Stimulated activated CD4-positive, alpha-beta T cell treated with anti-CD3 and anti-CD28 coated beads, Interleukin-1b, Interleukin-23, amount 100 ng/mL, for 1 hour (primary cell): ENCODE measurements at places on chromosomes 16 and 17.

DNA sequence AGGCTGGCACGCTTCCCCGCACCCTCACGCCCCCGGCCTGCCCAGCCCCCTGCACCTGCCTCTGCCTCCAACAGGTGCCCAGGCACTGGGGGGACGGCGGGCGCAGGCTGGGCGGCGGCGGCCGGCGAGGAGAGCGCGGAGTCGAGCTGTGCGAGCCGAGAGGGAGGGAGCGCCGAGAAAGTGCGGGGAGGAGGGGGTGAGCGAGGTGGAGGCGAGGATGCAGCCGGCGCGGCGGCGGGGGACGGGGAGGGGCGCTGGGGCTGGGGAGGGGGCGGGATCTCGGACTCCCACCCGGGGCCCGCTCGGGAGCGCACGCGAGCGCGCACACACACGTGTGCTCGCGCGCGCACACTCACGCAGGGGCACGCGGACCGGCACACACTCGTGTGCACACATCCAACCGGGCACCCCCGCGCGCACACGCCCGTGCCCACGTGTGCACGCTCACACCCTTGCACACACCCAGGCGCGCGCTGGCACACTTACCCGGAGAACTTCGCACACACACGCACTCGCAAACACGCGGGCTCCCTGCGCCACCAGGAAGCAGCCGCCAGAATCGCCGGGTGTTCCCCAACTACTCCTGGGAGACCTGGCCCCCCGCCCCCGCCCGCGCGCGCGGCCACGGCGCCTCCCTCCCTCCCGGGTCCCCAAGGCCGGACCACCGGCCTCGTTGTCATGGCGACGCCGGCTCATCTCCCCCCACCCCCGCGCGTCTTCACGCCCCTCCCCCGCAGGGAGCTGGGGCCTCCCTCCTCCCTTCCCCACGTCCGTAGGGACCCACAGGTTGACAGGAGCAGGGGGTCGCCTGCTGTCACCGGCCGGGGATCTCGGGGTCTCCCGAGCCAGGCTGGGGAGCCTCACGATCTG lies at the start of gene DOC2A:
Gene DOC2A, minus strand, starts transcription at position 184 of the 870 bp plus-strand sequence. CDS start 805 bp downstream, outside the sequence.
- no peak for DNase-seq

GRCh38 chr16:3459401-3460090 lies 16.1 kb downstream of the NAA60 start:
- DNase-seq = no peak

GRCh38 chr16:62805221-62805857 lies 769.1 kb upstream of the CDH8 start:
- no peak for DNase-seq

DNA sequence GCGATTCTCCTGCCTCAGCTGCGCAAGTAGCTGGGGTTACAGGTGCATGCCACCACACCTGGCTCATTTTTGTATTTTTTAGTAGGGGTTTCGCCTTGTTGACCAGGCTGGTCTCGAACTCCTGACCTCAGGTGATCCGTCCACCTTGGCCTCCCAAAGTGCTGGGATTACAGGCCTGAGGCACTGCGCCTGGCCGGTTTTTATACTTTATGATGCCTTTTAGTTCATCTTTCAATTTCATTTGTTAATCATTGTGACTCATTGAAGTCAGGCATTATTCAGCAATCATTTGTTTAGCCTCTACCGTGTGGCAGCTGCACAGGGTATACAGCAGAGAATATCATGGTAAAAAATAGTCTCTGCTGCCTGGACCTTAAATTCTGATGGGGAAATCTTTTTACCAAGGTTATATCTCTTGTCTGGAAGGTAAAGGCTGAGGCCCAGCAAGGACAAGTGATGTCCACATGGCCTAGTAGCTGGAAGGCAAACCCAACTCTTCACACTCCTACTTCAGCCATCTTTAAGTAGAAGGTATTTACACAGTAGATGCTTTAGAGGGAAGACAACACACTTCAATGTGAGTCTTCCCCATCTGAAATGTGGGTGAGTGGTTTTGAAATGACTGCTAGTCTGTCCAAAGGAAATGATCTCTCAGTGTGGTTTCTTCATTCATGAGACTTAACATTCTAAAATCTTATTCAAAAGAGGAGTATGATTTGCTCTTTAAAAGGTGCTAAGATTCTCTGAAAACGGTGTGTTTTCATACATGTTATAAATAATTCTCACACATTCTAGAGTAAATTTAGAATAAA lies 2.4 kb downstream of the PRPSAP2 start:
- no peak for DNase-seq

GRCh38 chr17:48927978-48928745 lies 16.5 kb downstream of the SNF8 start:
- no peak for DNase-seq

GRCh38 chr17:3551189-3551588 lies 6.4 kb downstream of the TRPV3 start:
- DNase-seq = no peak

DNA sequence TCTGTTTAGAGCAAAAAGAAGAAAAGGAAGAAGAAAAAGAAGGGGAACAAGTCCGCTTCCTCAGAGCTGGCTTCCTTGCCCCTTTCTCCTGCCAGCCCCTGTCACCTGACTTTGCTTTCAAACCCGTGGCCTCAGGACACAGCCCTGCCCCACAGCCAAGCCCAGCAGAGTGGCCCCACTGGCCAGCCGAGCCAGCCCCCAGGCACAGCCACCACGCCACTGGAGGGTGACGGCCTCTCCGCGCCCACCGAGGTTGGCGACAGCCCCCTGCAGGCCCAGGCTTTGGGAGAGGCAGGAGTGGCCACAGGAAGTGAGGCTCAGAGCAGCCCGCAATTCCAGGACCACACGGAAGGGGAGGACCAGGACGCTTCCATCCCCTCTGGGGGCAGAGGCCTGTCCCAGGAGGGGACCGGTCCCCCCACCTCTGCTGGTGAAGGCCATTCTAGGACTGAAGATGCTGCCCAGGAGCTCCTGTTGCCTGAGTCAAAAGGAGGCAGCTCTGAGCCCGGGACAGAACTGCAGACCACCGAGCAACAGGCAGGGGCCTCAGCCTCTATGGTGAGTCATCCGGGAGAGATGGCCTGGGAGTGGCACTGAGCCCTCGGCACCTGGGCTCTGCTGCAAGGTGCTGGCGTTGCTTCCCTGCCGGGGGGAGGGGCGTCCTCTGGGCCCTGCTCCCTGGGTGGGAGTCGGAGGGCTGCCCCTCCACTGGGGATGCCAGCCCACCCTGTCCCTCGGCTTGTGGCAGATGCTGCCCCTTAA lies 27.3 kb downstream of the RNF213 start:
- DNase-seq = no peak

- no peak for DNase-seq
Observed at GRCh38 chr16:19502395-19503131, 19.3 kb downstream of the GDE1 start.

DNA sequence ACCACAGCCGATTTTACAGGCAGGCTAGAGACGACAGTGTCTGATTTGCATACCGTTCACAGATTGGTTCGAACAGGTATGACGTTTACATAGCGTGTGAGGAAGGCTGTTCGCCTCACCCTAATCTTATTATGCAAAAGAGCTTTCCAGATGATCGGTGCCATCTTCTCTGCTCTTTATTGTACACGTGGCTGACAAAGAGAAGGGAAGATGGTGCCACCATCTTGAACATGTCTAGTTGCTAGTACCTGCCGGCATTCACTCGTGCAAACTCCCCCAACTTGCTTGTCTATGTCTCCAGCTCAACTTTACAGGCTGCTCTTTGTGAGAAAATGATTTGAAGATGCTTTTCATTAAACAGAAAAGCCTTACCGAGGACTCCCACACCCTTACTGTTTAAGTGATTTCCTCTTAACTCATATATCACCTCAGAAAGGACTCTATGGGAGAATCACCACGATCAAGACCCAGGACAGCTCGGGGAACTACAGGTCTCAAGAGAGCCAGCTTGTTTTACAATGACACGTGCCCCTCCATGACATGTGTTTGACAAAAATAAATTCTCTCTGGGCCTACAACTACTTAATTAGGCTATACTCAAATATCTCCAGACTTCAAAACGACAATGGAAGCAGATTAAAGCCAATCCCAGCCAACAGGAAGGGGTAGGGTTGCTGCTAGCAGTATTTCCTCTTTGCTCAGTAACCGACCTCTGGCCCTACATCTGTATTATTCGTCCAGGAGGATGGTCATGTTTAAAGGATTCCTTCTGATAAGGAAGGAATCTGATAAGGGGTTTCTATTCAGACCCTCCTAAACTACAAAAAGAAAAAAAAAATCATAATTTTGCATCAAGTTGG lies 480.6 kb downstream of the TMEM114 start:
- no peak for DNase-seq

DNA sequence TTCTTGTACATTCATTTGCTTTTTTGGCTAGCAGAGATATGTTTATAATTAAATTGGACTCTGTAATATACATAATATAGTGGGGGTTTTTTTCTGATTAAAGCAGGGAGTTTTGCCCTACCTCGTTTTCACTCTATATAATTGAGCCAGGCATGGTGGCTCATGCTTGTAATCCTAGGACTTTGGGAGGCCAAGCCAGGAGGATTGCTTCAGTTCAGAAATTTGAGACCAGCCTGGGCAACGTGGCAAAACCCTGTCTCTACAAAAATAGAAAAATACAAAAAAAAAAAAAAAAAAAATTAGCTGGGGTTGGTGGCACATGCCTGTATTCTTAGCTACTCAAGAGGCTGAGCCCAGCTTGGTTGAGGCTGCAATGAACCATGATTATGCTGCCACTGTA lies 42.2 kb downstream of the PAFAH1B1 start:
- no peak for DNase-seq

DNA sequence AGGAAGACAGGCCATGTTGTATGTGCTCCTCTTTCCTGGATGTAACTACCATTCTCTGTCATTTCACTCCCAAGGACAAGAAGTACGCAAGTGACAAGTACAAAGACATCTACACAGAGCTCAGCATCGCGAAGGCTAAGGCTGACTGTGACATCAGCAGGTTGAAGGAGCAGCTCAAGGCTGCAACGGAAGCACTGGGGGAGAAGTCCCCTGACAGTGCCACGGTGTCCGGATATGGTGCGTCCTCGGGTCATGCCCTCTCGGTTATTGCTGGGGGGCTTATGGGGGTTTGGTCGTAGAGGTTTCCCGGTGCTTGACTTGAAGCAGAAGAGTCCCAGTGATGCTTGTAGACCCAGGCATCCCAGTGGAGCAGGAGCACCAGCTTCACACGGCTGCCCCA lies 29.0 kb downstream of the PLD6 start:
- DNase-seq = no peak
